T47D (cell line): ENCODE measurements at places on chromosomes 11 and 22.

DNA sequence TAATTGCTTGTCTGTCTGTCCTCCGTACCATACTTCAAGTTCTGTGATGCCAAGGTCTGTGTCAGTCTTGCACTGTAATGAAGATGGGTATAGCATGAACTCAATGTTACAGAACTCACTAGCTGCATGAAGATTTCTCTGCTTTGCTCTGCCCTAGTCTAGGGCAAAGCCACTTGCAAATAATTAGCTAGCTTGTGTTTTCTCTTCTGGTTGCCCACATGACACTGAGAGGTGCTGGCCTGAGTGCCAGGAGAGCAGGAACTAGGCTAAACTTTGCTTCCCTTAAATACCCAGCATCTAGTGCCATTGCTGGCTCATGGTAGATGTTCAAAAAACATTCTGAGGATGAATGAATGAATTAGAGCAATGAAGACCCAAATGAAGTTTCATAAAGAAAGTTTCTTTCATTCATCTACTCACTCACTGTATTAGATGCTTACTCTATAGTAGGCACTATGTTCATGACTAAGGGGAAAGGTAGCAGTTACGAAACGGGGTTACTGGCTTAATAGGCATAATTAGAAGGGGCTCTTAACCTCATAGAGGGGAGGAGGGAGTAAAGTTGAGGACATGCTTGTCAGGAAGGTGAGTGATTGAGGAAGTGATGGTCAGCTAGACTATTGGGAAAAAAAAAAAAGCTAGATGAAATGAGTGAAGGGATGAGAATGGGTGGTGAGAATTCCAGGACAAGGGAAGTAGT is 4.4 kb upstream of the ENDOD1 start:
- DNase-seq, result no peak

DNA sequence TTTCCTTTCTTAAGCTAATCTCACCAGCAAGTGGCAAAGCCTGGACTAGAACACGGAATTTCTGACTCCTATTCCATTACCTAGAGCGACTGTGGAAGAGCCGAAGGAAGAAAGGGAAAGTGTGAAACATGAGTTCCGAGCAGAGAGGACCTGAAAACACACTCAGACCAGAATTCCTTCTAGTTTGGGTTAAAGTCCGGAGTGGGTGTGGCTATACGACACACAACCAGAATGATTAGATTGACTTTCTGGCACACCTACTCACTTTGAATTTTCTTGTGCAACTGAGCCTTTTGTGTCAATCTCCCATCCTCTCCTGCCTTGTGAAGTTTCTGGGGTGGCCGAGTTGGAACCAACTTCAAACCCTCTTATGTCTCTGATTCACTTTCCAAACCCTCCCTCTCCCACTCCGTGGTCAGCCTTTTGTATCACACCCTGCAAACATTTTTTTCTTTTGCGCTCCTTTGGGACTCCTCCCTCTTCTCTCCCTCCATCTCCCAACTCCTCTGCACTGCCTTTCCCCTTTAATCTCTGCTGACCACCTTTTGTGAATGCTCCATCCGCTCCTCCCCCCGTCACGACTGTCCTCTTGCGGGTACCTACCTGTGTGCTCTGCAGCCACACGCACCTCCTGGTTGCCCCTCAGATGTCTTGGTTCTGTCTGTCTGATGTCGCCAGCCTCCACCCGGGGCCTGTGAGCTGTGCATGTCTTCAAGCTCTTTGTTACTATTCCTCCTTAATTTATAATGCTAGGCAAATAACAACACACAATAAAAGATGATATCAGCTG is 86.3 kb upstream of the BLID start:
- DNase-seq, result no peak

GRCh38 chr11:64244107-64244506 is 2.6 kb downstream of the PPP1R14B start:
- no peak for DNase-seq

- no peak for DNase-seq
These were observed 50.7 kb upstream of the SPATA19 start for GRCh38 chr11:133896028-133896427.

GRCh38 chr11:78033040-78033439 is 10.0 kb upstream of the KCTD14 start:
- no peak for DNase-seq

DNA sequence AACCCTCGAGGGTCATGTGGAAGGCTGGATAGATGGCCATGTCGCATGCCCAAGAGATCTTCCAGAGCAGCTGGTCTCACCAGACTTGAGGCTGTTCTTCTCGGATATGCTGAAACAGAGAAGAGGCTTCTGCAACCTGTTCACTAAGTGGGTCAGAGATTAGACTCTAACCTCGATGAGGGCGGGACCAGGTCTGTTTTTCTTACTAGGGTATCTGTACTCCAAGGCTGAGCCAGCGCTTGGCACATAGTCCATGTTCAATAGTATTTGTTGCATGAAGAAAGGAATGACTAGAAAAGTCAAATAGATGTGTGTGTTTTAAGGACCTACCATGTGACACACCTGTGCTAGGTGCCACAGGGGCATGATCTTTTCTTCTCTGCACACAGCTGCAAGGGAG is 43.6 kb downstream of the ABTB2 start:
- no peak for DNase-seq

GRCh38 chr11:67289651-67290479 is 762 bp downstream of the ANKRD13D start:
- DNase-seq, result no peak

GRCh38 chr11:61035526-61035835 is 64.0 kb downstream of the CD6 start:
- DNase-seq, result no peak

DNA sequence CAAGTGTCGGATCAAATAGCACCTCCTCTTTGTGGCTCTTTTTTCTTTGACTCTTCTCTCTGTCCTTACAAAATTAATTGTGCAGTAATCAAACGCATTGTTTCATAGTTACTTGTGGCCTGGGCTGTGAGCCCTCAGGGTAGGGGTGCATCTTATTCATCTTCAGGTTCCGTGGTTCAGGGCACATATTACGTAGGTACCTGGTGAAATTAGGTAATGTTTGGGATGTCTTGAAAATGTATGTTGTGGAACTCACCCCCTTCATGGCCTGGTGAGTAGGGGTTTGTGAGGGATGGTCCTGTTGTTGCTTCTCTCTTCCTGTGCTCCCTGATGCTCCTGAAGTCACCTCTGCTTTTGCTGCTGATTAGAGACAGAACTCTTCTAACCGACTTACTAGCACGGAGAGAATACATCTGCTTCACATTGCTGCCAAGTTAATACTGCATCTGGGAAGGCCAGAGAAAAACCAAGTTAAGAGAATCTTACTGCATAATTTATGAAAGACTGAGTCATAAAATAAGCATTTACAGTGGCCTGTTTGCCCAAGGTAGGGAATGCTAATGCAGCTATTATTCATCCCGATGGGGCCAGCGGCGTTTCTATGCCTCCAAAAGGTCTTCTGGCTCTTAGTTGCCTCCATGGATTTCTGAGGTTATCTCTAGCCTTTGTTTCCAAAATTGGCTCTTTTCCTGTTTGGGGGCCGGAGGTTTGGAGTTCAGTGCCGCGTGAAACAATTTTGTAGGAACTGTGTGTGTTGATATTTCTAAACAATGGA is 66.9 kb downstream of the TBC1D22A start:
- DNase-seq, result no peak

- no peak for DNase-seq
These were observed 23.5 kb downstream of the MUC6 start for GRCh38 chr11:1012740-1013630.

GRCh38 chr22:41367039-41367679 is 14.6 kb upstream of the TEF start:
- DNase-seq, result peak; percentile 84

GRCh38 chr22:46577368-46578249 is 40.2 kb upstream of the CELSR1 start:
- DNase-seq, result no peak

DNA sequence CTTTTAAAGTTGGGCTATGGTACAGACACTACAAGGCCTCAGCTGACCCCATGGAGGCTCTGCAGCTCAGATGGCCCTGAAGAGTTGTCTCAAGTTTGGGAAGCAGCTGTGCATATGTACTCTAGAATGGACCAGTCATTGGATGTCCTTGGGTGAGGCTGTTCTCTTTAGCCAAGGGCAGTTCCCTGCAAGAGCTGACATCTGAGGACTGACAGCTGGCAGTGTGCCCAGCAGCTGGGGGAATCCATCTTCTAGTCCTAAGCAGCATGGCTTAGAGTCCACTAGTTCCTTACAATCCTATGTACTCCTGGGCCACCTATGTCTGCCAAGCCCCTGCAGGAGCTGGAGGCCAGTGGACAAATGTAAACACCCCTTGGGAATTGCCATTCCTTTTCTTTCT is 76.5 kb downstream of the C11orf91 start:
- no peak for DNase-seq

DNA sequence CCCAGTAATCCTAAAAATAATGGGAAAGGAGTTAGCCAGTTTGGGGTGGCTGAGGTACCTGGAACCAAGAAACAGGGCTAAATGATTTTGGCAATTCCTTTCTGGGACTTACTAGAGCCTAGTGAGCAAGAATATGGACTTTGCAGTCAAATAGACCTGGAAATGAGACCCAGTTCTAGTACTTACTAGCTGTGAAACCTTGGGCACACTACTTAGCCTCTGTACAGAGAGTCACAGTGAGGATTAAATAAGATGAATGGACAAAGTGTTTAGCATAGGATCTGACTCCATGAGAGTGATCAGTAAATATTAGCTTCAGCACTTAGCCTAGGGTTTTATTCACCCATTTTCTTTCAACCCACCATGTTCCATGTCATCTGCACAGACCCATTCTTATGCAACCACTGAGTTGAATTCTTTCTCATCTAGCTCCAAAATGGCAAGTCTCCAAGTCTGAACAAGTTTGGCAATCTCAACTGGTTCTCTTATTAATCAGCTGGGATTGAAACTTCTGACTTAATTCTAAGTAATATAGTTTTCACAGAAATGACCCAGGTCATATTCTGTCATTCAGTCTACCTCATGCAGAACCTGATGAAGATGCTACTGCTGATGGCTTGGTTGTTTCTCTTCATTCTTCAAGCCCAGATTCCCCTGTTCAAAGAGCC is 15.0 kb upstream of the SORL1 start:
- DNase-seq, result peak; percentile 45
